ENCODE measurements at places on chromosomes 16 and 17.
A peak's percentile ranks its signal among the peaks of the same experiment; 100 is the strongest.

GRCh38 chr16:72657791-72658190 lies 390.1 kb downstream of the ZFHX3 start:
- no peak for DNase-seq

DNA sequence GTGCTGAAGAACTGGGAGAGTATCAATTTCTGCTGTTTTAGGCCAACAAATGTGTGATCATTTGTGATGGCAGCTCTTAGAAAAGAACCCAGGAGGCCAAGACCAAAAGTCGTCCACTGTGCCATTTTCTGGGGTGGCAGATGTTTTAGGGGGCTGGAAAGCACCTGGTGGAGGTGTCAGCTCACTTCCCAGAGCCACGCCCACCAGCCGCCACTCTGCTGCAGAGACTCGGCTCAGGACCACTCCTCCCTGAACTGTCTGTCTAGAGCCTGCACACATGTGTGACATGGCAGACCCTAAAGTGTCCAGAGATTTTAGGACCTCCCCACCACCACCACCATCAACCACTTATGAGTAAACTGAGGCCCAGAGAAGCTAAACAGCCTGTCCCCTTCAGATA lies 23.9 kb upstream of the RPL38 start:
- no peak for DNase-seq

GRCh38 chr17:62652251-62653001 lies 25.0 kb downstream of the MRC2 start:
- DNase-seq: no peak

DNA sequence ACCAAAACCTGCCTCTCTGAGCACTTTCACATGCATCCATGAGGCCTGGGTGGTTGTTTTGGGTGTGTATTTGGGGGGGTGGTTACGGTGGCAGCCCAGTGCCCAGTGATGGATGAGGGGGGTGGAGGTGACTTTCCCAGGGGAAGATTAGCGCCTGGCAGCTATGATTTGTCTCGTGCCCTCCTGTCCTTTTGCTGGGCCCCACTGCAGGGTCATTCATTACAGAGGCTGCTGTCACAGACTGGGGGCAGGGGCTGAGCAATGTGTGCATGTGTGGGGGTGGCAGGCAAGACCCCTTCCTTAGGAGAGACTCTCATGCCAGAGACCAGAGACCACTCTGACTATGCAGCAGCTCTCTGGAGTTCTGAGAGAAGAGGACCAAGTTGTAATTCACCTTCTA lies 93.7 kb downstream of the MRM1 start:
- no peak for DNase-seq

DNA sequence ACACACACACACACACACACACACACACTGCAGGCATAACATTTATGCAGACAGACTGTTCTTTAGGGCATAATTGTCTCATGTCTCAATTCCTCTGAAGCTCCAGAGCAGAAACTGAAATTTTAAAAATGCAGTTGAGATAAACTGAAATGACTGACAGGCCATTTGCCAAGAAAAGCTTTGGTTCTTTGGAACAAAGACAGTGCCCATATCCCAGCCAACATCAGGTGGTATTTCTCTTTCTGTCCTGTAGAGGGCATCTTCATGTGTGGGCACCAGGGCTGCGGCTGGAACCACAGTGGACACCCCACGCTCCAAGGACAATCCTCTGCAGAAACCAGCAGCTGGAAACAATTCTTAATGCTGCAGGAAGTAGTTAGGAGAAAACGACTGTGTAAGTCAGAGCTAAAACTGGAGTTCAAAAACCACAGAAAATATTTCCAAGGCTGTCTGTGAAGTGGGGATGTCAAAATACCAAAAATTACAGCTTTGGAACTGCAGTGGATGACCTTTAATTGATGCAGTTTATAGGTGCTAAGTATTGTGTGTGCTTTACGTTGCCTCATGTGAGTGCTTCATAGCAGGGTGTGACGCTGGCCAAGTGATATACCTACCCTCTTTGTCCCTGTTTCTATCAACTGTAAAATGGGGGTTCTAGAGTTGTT lies 10.6 kb upstream of the MEFV start:
- DNase-seq: peak; percentile 31

DNA sequence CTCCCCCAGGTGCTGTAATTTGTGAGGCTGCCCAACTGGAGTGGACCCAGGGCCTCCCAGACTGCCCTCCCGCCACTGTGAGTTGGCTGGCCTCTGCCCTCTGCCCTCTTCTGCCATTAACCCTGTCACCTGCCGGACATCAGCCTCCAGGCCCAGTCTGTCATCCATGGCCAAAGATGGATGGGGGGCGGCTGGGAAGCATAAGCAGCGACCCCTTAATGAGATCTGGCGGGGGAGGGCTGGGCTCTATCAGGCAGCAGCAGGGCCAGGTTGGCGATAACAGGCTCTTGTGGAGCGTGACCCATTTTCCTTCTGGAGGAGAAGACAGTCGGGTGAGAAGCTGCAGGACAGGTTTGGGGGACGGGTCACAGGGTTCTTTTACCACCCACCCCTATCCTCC lies 25.3 kb downstream of the CDK5RAP3 start:
- DNase-seq: no peak

DNA sequence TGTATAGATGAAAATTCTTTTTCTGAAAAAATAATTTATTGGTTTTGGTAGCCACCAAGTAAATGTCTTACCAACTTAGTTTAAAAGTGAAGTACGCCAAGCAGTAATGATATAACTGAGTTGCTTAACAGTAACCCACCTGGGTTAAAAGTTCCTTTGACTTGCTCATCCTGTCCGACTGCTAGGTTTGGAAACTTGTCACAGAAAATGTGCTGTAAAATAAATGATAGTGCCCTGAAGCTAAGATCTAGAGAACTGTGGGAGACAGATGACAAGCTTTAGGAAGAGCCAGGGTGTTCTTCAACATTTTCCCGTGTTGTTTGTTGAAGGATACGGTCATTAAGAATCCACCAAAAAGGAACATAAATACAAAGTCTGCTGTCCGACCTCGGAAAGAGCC lies 5.0 kb downstream of the DERL2 start:
- no peak for DNase-seq

GRCh38 chr17:42399948-42400843 lies 12.0 kb upstream of the STAT3 start:
- DNase-seq: no peak

GRCh38 chr16:11571549-11571948 lies 15.2 kb downstream of the LITAF start:
- no peak for DNase-seq

- DNase-seq: no peak
These were observed 2.7 kb upstream of the FOXN1 start for GRCh38 chr17:28503420-28503819.

- DNase-seq: no peak
These were observed 5.5 kb upstream of the ASGR1 start for GRCh38 chr17:7184647-7185046.

DNA sequence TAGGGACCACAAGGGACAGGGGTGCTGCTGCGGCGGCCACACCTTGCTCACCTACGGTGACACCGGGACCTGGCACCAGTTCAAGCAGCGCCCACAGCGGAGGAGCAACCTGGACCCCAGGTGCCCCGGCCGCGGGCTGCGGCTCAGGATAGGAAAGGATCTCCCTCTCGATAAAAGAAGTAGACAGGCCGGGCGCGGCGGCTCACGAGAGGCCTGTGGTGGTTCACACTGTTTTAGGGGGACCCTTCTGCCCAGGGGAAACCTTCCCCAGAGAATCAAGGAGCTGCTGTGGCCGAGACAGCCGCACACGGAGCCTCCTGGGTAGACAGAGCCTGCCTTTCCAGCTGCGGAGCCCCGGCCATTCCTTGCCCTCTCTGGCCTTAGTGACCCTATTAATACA lies 17.9 kb upstream of the ATP2A3 start:
- no peak for DNase-seq

DNA sequence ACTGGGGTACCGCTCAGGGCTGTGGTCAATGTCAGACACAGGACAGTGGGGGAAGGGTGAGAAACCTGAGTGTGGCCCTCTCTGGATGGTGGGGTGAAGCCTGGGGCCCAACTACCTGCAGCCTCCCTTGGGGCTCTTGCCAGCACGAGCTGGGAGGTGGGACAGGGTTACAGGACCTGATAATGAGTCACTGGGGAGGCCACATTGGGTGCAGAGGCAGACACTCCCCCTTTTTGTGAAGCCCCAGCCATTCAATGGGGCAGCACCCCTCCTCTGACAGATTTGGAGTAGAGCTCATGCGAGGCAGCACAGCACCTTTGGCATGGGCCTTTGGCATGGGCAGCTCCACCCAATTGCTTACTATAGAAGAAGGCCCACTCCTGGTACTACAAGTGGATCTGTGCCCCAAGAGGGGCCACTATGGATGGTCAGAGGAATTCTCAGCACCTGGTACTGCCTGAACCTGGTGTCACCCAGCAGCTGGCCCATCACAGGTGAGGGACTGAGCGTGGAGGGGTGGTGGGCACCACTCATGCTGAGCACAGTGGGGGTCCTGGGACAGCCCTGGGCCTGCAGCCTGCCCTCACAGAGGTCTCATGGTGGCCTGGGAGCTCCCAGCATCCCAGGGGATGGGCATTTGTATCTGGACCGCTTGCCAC lies 45.2 kb upstream of the SMPD3 start:
- DNase-seq: no peak

- no peak for DNase-seq
These were observed 2.2 kb downstream of the UBALD1 start for GRCh38 chr16:4612474-4612931.

- peak; percentile 61 for DNase-seq
These were observed 344.6 kb downstream of the SOX9 start for GRCh38 chr17:72465191-72466024.

- DNase-seq: no peak
These were observed 4.3 kb downstream of the SLC5A2 start for GRCh38 chr16:31487071-31487719.

DNA sequence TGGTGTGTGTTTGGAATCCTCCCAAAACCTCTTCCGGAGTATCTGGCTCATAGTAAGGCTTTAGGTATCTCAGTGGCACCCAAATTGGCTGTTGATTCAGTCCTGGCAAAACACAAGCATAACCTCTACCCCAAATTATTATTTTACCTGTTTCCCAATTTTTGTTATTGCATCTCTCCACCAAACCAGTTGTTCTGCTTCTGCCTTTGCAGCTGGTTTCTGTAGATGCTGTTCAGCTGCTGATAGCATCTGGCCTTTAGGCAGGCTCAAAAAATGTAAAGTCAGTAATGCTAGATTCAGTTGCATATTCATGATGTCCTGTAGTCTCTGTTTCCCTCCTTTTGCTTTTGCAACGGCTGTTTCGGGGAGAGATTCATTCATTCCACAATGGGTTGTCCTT lies 33.8 kb downstream of the ATF7IP2 start:
- DNase-seq: no peak

- no peak for DNase-seq
These were observed 418.5 kb upstream of the EEF2KMT start for GRCh38 chr16:5516115-5516514.

- DNase-seq: no peak
These were observed 2.8 kb upstream of the CD2BP2 start for GRCh38 chr16:30357715-30358576.

- DNase-seq: no peak
These were observed 255.5 kb upstream of the KCNJ16 start for GRCh38 chr17:69819316-69820087.

DNA sequence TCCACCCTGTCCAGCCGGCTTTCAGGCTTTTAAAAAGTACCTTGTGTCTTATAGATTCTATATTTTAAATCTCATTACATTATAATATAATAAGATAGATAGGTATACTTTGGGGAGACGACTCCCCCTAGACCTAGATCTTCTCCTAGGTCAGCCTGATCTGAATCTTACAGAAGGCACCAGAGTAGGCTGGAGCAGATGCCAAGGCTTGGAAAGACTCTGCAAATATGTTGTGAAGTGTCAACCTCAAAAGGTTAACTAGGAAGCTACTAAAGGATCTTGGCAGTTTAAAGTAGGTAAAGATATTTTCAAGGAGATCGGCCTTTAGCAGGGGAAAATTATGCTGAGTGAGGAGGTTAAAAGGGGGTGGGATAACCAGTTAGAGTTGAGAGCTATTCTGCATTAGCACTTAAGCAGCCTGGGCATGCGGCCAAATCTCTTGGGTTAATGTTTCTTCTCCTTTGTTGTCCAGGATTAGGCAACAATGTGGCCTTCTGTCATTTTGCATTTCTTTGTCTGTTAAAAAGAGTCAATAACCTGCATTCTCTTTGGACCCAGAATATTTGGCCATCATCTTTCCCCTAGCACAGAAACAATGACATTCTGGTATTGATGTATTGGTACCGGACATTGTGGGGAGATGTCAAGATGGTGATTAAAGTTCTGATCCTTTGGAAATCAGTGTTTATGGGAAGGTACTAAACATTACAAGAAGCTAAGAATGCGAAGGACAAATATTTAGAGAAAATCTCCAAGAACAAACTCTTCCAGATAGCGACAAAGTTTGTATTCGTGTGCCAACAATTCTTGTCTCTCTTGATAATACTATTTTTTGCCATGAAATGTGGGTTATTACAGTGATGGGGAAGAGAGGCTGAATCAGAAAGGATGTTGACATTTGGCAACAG lies 51.2 kb upstream of the DHX40 start:
- peak; percentile 39 for DNase-seq

- DNase-seq: no peak
These were observed 11.3 kb upstream of the TUBG2 start for GRCh38 chr17:42647778-42648177.

- no peak for DNase-seq
These were observed 157.8 kb upstream of the FAM20A start for GRCh38 chr17:68759002-68759342.

DNA sequence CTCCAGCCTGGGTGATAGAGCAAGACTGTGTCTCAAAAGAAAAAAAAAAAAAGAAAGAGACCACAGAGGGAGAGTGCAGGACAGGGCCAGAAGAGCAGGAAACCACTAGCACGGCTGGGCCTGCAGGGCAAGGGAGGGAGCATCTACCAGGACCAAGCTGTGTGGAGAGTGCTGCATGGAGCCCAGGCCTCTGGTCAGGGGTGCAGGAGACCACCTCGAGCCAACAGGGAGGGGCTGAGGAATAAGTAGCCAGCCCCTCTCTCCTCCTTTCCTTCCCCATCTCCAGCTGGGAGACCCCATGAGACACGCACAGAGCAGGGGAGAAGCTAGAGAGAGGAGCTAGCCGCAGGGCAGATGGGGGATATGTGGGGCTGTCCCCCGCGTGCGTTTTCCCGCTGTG lies 67.0 kb upstream of the DNAH17 start:
- no peak for DNase-seq

GRCh38 chr16:88289561-88289960 lies 93.2 kb upstream of the ZNF469 start:
- no peak for DNase-seq

DNA sequence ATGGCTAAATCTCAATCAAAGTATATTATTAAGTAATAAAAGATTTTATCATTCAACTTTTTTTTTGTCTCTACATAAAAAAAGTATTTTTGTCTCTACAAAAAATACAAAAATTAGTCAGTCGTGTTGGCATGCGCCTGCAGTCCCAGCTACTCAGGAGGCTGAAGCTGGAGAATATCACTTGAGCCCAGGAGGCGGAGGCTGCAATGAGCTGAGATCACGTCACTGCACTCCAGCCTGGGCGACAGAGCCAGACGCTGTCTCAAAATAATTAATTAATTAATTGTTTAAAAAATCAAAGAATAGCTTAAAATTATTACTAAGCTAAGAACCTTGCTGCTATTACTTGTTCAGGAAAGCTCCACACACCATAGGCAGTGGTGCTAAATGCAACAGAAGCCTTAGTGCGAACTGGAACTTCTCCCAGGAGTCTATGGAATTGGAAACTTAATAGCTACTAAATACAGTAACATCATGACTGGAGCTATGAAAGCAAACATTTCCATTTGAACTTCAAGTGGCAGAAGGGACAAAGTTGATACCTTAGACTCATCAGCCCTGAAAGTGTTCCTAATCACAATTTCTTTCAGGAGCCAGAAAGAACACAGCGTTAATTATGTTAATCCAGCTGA lies 22.6 kb downstream of the ADCY9 start:
- DNase-seq: no peak

- DNase-seq: no peak
These were observed 143.0 kb downstream of the SNX29 start for GRCh38 chr16:12119562-12119961.

Measured in HuH-7.5 (cell line).